ENCODE measurements at places on chromosomes 2 and 18.
A peak's percentile ranks its signal among the peaks of the same experiment; 100 is the strongest.

DNA sequence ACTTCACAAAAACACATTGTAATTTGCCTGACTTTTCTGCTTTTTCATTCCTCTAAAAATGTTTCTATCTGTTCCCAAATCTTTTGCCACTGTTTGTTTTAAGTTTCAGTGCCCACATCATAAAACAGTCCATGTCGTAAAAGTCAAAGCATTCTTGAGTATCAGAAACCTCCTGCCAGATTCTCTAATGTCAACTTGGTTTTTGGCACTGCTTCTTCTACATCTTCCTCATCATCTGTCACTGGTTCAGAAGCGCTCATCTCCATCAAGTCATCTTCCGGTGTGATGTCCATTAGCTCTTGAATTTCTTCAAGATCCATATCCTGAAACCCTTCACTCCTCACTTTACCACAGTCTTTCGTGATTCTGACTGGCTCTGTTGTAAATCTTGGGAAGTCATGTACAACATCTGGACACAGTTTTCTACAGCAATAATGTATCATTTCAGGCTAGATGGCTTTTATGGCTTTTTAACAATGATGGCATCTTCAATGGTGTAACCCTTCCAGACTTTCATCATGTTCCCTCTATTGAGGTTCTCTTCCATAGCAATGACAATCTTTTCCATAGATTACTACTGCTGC is 19.6 kb downstream of the CUL3 start:
- peak; percentile 75 for DNase-seq

- DNase-seq = no peak
Measured at GRCh38 chr2:56211048-56211447, 27.3 kb downstream of the CCDC85A start.

DNA sequence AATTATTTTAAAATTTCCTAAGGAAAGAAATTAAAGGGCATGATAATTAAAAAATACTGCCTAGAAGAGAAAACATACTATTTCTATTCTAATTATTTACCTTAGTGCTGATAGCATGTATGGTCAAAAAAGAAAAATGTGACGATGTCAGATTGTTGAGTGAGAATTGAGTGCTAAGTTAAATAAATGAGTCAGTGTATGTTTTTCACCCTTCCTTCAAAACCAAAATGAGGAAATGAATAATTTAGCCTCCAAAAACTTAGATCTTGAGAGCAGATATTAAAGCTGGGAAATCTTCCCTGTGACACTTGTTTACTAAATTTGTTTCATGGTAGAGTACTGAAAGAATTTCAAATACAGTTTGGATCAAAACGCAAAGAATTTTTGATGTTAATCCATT is 58.6 kb upstream of the NYAP2 start:
- DNase-seq = no peak

DNA sequence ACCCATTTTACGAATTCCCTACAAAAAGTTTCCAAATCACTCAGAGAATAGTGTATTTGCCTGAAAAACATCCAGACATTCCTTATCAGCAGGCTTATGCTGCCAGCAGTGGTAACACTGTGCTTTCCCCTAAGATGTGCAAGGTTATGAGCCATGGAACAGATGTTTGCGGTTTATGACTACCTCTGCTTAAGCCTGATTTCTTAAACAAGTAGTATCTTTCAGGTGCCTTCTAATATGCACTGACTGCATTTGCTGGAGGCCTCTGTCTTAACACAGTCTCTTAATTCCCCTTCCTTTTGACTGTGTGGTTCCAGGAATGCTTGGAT is 54.8 kb downstream of the CDC42EP3 start:
- no peak for DNase-seq

- no peak for DNase-seq
Measured at GRCh38 chr18:7394050-7394659, 163.3 kb downstream of the LRRC30 start.

DNA sequence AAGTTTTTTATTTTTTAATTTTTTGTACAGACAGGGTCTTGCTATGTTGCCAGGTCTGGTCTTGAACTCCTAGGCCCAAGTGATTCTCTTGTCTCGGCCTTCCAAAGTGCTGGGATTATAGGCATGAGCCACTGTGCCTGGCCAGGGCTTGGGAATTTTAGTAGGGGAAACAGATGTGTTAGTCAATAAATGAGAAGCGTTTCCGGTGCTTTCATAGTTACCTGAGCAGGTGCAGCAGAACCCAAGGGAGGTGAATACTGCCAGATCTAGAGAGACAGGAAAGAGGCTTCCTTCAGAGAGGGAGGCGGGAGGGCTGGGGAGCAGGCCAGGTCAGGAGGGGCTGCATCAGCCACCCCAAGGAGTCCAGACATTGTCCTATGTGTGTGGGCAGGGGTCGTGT is 30.5 kb upstream of the IMPA2 start:
- DNase-seq = no peak

DNA sequence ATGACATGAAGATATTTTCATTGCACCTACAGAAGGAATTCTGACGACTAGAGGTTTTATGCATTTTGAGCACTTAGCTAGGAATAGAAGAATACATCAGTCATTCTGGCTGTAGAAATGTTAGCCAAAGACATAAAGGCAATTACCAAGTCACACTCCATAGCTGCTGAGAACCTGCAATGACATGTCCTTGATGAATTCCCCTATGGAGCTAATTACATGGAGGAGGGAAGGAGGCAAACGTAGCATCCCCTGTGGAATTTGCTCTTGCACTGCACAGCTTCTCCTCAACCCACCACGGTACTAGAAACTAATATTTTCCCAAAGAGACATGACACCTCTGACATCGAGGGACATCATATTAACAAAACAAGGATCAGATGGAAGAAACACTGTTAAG is 174.0 kb upstream of the SESTD1 start:
- DNase-seq = no peak

- no peak for DNase-seq
Measured at GRCh38 chr2:132252191-132252893, 90.6 kb upstream of the ANKRD30BL start.

GRCh38 chr2:177093371-177093770 is 119.2 kb upstream of the HNRNPA3 start:
- no peak for DNase-seq

DNA sequence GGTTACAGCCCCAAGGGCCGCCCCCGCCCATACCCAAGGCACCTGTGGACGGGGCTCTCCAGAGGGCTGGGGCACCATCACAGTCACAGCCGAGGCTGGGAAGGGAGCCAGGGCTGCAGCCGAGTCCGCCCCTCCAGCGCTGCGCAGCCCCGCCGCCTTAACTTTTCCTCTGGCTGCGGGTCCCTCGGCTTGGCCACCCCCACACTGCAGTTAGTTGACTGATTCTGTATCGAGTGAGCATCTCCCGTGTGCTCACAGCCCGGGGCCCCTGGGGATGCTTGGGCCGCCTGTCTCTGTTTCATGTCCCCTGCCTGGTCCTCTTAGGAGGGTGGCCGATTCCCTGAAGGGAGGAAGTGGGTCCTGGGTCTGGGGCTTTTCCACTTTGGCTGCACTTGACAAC is 33.7 kb downstream of the EMILIN2 start:
- no peak for DNase-seq

DNA sequence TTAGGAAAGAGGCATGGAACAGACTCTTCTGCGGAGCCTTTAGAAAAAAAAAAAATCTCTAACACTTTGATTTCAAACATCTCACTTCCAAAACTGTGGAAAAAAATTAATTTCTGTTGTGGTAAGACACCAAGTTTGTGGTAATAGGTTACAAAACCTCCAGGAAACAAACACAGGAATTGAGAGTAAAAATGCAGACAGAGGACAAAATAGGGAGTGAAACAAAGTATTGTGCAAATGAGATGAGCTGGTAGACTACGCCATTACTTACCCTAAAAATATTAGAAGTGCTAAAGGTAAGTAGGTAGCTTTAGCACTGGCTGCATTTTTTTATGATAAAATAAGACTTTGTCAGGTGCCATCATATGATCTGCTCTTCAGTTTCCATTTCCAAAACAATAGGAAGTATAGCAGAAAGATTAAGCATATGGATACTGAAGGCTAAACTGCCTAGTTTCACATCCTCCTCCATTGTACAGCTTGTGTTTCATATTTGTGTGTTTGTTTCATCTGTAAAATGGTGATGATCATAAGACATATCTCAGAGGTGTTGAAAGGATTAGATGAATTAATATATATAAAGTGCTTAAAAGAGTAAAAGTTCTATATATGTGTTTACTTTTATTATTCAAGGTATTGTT is 309.2 kb downstream of the NR4A2 start:
- DNase-seq = no peak

DNA sequence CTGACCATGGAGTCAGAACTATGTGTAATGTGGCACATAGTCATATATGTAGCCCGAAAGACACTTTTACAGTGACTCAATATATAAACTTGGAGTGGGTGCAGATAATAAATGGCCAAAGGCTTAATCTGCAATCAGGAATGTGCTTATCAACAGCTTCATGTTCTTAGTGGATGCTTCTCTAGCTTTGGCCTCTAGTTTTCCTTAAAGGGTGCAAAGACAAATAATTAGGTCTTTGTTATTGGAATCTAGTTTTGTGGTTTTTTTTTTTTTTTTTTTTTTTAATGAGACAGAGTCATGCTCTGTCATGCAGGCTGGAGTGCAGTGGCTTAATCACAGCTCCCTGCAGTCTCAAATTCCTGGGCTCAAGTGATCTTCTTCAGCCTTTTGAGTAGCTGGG is 625.6 kb downstream of the EPHA4 start:
- no peak for DNase-seq

DNA sequence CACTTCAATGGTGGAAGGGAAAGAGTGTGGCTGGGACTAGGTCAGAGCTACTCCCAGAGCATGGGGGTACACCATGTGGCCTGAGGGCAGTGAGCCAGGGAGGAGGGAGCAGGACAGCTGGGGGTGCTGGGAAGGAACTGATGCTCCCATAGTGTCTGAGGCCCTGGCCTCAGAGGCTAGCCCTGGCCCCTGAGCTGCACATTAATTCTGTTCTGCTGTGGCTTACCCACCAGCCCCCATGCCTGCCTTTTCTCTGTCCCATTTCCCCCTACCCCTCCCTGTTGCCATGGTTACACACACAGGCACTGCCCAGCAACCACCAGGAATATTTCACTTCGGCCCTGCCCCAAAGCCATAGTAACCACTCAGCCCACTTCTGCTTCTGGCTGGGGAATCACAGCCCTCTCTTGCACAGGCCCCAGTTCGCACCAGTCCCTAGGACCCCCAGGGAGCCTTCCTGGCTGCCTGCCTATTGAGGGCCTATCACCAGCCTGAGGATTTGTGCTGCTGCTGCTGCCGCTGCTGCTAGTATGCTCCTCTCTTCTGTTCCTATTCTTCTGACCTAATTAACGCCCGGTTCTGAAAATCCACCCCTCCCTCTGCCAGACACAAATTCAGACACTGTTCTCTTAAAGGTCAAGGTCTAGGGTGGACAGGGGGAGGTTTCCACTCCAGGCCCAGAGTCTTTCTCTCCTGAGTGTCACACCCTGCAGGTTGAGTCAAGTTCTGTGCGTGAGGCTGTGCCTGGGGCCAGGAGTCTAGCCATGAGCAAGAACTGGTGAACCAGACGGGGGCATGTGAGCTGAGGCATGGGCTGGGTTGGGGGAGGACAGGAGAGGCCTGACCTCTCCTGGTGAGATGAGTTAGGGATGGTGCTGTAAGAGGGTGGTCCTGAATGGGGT is 87.1 kb upstream of the MCFD2 start:
- no peak for DNase-seq
